Hematopoietic multipotent progenitor cell treated with erythropoietin and hydrocortisone succinate and interleukin-3 and kit ligand, for 17 days (in vitro differentiated cells): ENCODE measurements at places on chromosomes 12 and 14.

GRCh38 chr12:18141048-18141982 lies 51.3 kb upstream of the RERGL start:
- no peak for DNase-seq

DNA sequence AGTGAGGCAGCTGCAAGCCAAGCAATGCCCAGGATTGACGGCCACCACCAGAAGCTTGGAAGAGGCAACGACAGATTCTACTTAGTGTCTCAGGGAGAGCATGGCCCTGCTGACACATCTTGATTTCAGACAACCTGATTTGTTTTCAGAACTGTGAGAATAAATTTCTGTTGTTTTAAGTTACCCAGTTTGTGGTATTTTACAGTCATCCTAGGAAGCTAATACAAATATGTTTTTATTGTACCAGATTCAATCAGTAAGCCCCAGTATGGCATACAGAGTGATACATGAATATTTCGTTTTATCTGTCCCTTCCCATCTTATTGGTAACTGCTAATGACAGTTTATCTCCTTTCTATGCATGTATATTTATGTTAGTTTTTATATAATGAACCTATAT lies 62.3 kb downstream of the SAMD4A start:
- DNase-seq = no peak

- DNase-seq = no peak
Observed at GRCh38 chr12:7129287-7129871, 690 bp upstream of the RBP5 start.

- no peak for DNase-seq
Observed at GRCh38 chr14:102917469-102918211, 4.8 kb upstream of the AMN start.

GRCh38 chr14:104734991-104735779 lies 11.2 kb downstream of the ADSS1 start:
- no peak for DNase-seq

GRCh38 chr12:84186433-84186832 lies 726.2 kb downstream of the SLC6A15 start:
- DNase-seq = no peak

DNA sequence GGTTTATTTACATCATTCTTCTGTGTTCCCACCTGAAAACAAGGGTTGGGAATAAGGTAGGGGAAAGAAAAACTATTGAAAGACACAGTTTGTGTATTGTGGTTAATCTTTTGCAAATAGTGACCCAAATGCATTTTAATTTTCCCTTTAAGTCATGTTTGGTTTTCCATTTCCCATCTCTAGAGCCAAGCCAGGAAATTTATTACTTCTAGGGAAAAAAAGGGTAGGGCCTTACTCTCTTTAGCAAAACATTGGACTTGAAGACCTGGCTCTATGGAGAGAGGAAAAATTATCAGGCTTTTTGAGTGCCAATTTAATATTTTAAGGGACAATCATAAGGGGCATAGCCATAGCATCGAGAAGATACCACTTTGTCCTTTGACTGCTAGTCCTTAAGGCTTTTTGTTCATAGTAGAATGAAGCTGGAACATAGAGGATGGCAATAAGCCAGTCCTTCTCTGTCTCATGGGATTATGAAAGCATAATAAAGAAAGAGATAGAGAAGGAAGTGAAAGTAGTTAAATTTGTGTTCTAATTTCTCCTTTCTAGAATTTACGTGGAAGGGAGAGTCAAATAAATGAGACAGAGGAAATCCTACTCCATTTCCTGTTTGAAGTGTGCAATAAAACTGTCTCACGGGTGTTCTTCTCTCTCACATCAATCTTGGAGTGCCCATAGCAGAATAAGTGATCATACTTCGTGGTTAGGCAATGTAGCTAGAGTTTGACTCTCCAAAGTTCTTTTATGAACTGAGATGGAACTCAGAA lies 50.9 kb upstream of the PPFIA2 start:
- no peak for DNase-seq

DNA sequence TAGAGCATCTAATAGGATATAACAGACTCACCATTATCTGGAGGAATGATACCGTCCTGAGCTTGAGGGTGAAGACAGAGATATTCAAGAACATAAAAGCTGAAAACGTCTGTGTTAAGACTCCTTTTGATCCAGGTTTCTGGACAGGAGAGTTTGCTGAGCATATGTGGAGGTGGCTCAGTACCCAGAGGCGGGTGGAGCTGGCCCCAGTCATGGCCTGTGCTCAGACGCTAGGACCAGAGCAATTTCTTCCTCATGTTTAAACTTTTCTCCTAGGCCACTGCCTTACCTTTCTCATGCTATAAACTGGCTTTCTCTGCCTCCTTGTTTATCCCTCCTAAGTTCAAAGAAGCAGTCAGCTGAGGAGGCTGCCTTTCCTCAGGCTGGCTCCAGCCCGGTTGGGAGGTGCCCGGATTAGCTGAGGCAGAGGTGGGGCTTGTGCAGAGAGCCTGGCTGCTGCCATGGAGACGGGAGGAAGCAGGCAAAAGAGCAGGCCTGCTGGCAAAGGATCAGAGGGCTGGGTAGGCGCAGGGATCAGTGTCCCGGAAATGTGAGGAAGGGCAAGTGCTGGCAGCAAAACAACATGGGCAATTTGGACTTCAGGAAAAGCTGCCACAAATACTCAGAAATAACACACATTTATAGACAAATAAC lies 13.7 kb downstream of the COA8 start:
- DNase-seq = no peak

- no peak for DNase-seq
Observed at GRCh38 chr14:103547455-103547940, 15.0 kb downstream of the BAG5 start.

DNA sequence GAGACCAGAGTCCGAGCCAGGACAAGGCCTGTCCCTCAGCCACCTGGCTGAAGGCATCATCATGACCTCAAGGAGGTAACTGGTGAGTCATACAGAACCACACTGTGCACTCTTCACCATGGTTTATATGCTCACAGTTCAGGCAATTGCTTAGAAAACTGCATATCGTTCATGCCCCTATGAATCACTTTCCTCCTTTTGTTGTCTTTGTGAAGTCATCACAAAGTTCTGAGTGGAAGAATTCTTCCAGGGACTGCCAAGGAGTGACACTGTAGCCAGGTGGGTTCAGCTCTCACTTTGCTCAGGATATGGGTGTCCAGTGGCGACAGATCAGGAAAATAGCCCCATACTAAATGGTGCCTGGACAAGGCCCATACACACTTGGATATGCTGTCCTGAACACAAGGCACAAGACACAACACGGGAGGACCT lies 92.5 kb downstream of the DPF3 start:
- DNase-seq = no peak

- no peak for DNase-seq
Observed at GRCh38 chr14:65703521-65703920, 291.0 kb downstream of the FUT8 start.

GRCh38 chr14:59564366-59564765 lies 12.2 kb downstream of the CCDC175 start:
- no peak for DNase-seq

DNA sequence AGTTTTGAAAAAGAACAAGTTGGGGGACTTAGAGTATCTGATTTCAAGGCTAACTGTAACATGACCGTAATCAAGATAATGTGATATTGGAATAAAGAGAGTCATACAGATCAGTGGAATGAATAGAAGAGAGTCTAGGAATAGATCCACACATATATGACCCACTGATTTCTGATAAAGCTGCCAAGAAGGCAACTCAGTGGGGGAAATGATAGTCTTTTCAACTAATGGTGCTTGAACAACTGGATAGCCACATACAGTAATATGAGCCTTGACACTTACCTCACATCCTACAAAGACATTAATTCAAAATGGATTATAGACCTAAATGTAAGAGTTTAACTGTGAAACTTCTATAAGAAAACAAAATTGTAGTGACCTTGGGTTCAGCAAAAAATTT lies 3.8 kb downstream of the PRKCH start:
- no peak for DNase-seq

GRCh38 chr14:37625597-37626595 lies 30.5 kb downstream of the TTC6 start:
- no peak for DNase-seq

DNA sequence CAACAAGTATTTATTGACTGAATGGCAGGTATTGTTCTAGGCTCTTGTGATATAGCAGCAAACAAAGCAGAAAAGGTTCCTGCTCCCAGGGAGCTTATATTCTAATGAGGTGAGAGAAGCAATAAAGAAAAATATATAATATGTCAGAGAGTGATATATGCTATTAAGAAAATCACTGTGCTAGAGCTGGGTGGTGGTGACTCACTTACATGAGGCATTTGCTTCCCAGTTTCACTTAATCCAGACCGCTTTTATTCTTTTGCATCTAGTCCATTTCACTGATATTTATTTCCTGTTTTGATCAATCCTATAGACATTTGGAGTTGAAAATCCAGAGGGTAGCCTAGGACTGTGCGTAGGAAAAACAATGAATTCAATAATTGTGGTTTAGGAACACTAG lies 17.5 kb downstream of the TRHDE start:
- no peak for DNase-seq

GRCh38 chr14:74618078-74618952 lies 6.3 kb upstream of the LTBP2 start:
- DNase-seq = no peak
